ENCODE measurements at places on chromosomes 13 and 19. TPM values are rescaled to one million over a fixed set of nuclear protein-coding genes. Genes with fewer than 3 reads are reported as not detected.

DNA sequence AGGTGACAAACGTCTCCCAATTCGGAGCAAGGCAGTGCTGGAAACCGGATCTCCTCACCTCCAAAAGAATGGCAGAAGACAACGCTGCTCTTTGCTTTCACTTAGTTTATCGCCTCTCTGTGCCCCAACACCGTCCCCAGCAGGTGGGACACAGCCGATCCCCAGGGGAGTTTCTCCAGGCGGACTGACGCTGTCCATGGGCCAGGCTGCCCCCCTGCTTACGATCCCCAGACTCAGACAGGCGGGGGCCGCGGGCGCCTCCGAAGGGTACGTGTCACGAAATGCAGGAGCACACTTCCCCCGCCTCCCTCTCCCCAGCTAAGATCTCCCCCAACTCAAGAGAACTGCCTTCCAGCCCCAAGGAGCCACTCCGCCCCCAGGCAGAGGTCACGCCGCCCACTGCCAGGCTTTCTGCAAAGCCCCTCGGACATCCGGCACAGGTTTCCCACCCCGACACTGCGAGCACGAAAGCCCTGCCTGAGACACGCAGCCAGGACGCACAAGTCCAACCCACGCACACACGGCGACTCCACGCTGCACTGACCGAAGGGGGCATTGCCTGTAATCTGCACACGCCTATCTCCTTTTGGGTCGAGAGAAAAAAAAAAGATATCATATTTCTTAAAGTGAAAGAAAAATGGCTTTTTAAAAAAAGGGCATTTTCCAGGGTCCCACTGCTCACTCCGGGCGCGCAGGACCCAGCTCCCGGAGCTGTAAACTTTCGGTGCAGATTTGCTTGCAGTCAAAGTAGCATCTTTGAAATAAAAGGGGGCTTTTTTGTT is 2.0 kb downstream of the SPRY2 start:
- peak overlapping the region; percentile 93 for H3K4me3 ChIP-seq
- H3K27ac ChIP-seq = peak overlapping the region; percentile 99
- H3K4me1 ChIP-seq = peaks cover 7% of the 10 kb centered on the region
- peaks cover 65% of the 10 kb centered on the region for H3K36me3 ChIP-seq

DNA sequence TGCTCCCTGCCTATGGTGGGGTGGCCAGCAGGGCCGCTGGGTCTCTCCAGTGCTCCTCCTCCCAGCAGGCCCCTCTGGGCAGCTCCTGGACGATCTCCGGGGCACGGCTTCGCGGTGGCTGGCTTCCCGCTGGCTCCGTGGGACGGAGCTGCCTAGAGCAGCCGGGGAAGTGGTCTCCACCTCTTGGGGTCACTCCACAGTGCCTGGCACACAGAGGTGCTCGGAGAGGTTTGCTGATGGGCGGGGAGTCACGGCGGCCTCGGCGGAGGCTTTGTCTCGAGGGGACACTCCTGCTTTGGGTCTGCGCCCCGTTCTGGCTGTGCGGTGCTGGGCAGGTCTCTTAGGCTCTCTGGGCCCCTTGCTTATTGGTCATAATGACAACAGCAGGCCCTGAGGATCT is 9.9 kb upstream of the CACTIN start:
- no peak for DNase-seq
- no peak overlapping the region for H3K27ac ChIP-seq
- no peaks in the 10 kb centered on the region for H3K27me3 ChIP-seq

- no peak overlapping the region for H3K27ac ChIP-seq
- DNase-seq = peak; percentile 16
- no peak overlapping the region for H3K4me3 ChIP-seq
- no peaks in the 10 kb centered on the region for H3K27me3 ChIP-seq
Measured at GRCh38 chr13:24502533-24503378, 9.8 kb downstream of the PARP4 start.

- no peak overlapping the region for H3K27ac ChIP-seq
- no peak for DNase-seq
- peaks cover 19% of the 10 kb centered on the region for H3K36me3 ChIP-seq
- H3K4me3 ChIP-seq = no peak overlapping the region
- H3K4me1 ChIP-seq = peaks cover 30% of the 10 kb centered on the region
- H3K27me3 ChIP-seq = no peaks in the 10 kb centered on the region
Measured at GRCh38 chr19:41420101-41420880, 6.9 kb downstream of the B3GNT8 start.

DNA sequence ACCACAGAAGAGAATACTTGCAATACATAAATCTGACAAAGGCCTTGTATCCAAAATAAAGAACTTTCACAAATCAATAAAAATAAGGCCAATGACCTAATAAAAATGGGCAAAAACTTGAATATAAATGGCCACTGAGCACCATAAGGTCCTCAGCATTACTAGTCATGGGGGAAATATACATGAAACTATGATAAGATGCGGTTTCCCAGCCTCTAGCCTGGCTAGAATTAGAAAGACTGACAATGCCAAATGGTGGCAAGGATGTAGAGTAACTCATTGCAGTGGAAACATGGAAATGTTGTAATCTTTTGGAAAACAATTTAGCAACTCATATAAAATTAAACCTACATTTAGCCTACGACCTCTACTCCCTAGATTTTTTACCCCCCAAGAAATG is 227.1 kb downstream of the GGACT start:
- no peak overlapping the region for H3K4me3 ChIP-seq
- H3K27me3 ChIP-seq = no peaks in the 10 kb centered on the region
- DNase-seq = no peak
- H3K36me3 ChIP-seq = no peaks in the 10 kb centered on the region
- peaks cover 35% of the 10 kb centered on the region for H3K4me1 ChIP-seq

- no peak overlapping the region for H3K4me3 ChIP-seq
- H3K27ac ChIP-seq = peak overlapping the region; percentile 90
- no peaks in the 10 kb centered on the region for H3K36me3 ChIP-seq
- peaks cover 66% of the 10 kb centered on the region for H3K4me1 ChIP-seq
- DNase-seq = peak; percentile 37
Measured at GRCh38 chr13:25687471-25688225, 315.9 kb downstream of the ATP8A2 start.

- H3K27me3 ChIP-seq = no peaks in the 10 kb centered on the region
- H3K27ac ChIP-seq = no peak overlapping the region
- peak; percentile 37 for DNase-seq
- no peak overlapping the region for H3K4me3 ChIP-seq
Measured at GRCh38 chr13:76271728-76272232, 614.4 kb downstream of the KCTD12 start.

- H3K4me1 ChIP-seq = peaks cover 15% of the 10 kb centered on the region
- no peaks in the 10 kb centered on the region for H3K27me3 ChIP-seq
- peak; percentile 75 for DNase-seq
- peaks cover 35% of the 10 kb centered on the region for H3K36me3 ChIP-seq
- no peak overlapping the region for H3K27ac ChIP-seq
Measured at GRCh38 chr19:3986260-3987041, 1.2 kb upstream of the EEF2 start.

DNA sequence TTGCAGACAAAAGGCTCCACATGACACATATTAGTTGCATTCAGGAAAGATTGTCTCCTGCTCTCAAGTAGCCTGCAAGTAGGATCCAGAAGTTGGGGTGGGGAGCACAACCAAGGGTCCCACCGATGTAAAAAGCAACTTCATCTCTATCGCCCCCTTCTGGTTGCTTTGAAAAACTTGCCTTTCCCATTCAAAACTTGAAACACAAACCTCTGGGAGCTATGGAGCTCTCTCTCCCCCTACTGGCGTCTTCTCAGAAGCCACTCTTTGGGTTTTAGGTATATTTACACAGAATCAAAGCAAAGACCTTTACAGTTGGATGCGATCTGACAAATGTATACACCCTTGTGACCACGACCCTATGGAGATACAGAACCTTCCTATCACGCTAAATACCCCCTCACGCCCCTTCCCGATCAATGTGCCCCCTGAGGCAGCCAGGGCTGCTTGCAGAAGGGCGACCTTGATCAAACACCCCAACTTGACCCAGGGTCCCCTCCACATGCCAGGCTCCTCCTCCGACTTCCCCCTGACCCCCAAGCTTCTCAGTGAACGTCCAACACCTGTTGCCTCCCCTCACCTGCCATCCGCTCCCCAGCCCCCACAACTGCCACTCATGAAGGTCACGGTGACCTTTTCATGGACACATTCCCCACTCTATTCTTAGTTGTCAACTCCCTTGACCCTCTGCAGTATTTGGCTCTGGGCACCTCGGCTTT is 10.1 kb downstream of the NOSIP start:
- peak overlapping the region; percentile 45 for H3K27ac ChIP-seq
- H3K4me3 ChIP-seq = no peak overlapping the region
- H3K4me1 ChIP-seq = peaks cover 35% of the 10 kb centered on the region
- H3K36me3 ChIP-seq = peaks cover 3% of the 10 kb centered on the region
- peak; percentile 96 for DNase-seq
- H3K27me3 ChIP-seq = no peaks in the 10 kb centered on the region

GRCh38 chr13:72221276-72221962 is 354.4 kb upstream of the DACH1 start:
- no peaks in the 10 kb centered on the region for H3K36me3 ChIP-seq
- H3K4me3 ChIP-seq = no peak overlapping the region
- no peak overlapping the region for H3K27ac ChIP-seq
- no peaks in the 10 kb centered on the region for H3K27me3 ChIP-seq
- peak; percentile 3 for DNase-seq

DNA sequence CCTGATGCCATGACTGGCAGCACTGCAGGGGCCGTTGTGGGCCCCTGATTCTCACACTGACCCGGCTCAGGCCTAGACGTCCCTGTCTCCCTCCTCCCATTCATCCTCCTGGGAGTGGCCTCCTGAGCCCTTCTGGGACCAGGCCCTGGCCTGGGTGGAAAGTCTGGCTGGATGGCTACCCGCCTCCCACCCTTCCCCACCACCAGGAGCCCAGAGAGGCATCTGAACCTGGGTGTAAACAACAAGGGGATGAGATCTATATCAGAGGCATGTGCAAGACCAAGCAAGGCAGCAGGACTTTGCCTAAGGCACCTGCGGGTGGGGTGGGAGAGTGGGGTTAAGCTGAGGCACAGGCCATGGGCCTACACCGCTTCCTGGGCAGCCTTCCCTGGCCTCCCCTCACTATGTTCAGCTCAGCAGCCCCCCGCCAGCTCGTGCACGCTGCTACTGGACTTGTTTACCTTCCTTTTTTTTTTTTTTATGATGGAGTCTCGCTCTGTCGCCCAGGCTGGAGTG is 22.0 kb upstream of the ASPDH start:
- H3K4me1 ChIP-seq = peaks cover 5% of the 10 kb centered on the region
- DNase-seq = no peak
- H3K27ac ChIP-seq = no peak overlapping the region
- H3K36me3 ChIP-seq = no peaks in the 10 kb centered on the region

DNA sequence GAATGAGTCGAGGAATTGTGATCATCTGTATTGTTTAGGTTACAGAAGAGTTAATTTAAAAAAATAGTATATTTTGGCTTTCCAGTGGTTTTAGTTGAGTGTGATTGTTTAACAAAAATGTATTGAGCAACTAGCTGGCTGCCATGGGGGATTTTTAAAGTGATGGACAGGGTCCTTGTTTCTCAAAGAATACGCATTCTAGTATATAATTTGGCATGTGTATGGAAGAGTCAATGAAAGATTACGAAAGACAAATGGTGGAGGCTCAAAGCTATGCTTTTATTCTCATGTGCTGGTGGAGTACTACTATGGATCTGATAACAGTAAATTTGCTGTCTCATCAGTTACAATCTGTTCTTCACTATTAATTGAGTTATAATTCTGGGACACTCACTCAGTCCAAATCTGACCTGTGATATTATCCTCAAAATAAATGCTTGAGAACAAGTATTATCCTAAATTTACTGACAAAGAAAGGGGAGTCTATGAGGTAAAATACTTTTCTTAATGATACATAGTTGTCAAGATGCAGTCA is 240.0 kb downstream of the GPC6 start:
- no peak for DNase-seq
- H3K27me3 ChIP-seq = no peaks in the 10 kb centered on the region
- no peak overlapping the region for H3K4me3 ChIP-seq
- H3K36me3 ChIP-seq = no peaks in the 10 kb centered on the region
- H3K27ac ChIP-seq = no peak overlapping the region

DNA sequence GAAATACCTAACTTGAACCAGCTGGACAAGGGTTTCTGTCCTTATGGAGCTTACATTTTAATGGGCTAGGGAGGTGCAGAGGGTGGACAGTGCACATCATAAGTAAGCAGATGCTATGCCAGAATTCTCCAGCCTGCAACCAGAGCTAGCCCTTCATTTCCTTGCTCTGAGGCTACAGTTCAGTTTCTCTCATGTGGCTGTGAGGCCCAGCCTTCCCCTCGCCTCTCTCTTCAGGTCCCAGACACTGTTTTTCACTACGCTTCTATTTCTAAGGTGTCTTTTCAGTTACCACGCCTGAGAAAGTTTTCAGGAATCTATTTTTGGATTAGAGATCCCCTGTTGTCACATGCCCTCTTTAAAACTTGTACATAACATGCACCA is 141.9 kb downstream of the PCCA start:
- no peaks in the 10 kb centered on the region for H3K4me1 ChIP-seq
- no peaks in the 10 kb centered on the region for H3K36me3 ChIP-seq
- no peak overlapping the region for H3K27ac ChIP-seq
- H3K27me3 ChIP-seq = no peaks in the 10 kb centered on the region
- H3K4me3 ChIP-seq = no peak overlapping the region
- DNase-seq = no peak

- H3K36me3 ChIP-seq = no peaks in the 10 kb centered on the region
- no peak for DNase-seq
- no peaks in the 10 kb centered on the region for H3K4me1 ChIP-seq
- H3K4me3 ChIP-seq = no peak overlapping the region
- H3K27me3 ChIP-seq = no peaks in the 10 kb centered on the region
- H3K27ac ChIP-seq = no peak overlapping the region
Measured at GRCh38 chr13:112142401-112142930, 75.5 kb downstream of the SOX1 start.

GRCh38 chr19:55340784-55341147 is 1.1 kb downstream of the KMT5C start:
- DNase-seq = peak; percentile 63
- peaks cover 4% of the 10 kb centered on the region for H3K36me3 ChIP-seq
- H3K27ac ChIP-seq = peak overlapping the region; percentile 51
- H3K27me3 ChIP-seq = no peaks in the 10 kb centered on the region
- peak overlapping the region; percentile 73 for H3K4me3 ChIP-seq

GRCh38 chr19:2578391-2578890 is 102.5 kb downstream of the GADD45B start:
- H3K4me3 ChIP-seq = peak overlapping the region; percentile 45
- peaks cover 4% of the 10 kb centered on the region for H3K4me1 ChIP-seq
- H3K27ac ChIP-seq = peak overlapping the region; percentile 12
- H3K36me3 ChIP-seq = no peaks in the 10 kb centered on the region
- H3K27me3 ChIP-seq = no peaks in the 10 kb centered on the region

- H3K27me3 ChIP-seq = no peaks in the 10 kb centered on the region
- H3K4me3 ChIP-seq = no peak overlapping the region
- no peak overlapping the region for H3K27ac ChIP-seq
- no peak for DNase-seq
Measured at GRCh38 chr19:2750808-2751437, 11.1 kb upstream of the SLC39A3 start.

- H3K4me3 ChIP-seq = no peak overlapping the region
- no peaks in the 10 kb centered on the region for H3K36me3 ChIP-seq
- no peak overlapping the region for H3K27ac ChIP-seq
- H3K4me1 ChIP-seq = peaks cover 9% of the 10 kb centered on the region
- no peak for DNase-seq
- H3K27me3 ChIP-seq = no peaks in the 10 kb centered on the region
Measured at GRCh38 chr19:30373593-30373992, 1.4 kb downstream of the ZNF536 start.

TRPC4 gene
- total RNA-seq = not detected

SH2D3A gene
- not detected for total RNA-seq

CCNE1 gene
- total RNA-seq = 66.3 TPM

LIN7B gene
- total RNA-seq = 5.0 TPM

C19orf53 gene
- 208 TPM for total RNA-seq

CYP2A6 gene
- not detected for total RNA-seq
